ENCODE measurements at places on chromosomes 16 and 17.

- peak; percentile 67 for DNase-seq
These were observed 1.1 kb upstream of the ZNF263 start for GRCh38 chr16:3282103-3282729.

GRCh38 chr17:42233156-42233555 lies 38.9 kb upstream of the GHDC start:
- DNase-seq: no peak

GRCh38 chr17:78999947-79000395 lies 9.6 kb downstream of the CANT1 start:
- no peak for DNase-seq

- no peak for DNase-seq
These were observed 378.9 kb downstream of the PMP22 start for GRCh38 chr17:14886200-14886739.

DNA sequence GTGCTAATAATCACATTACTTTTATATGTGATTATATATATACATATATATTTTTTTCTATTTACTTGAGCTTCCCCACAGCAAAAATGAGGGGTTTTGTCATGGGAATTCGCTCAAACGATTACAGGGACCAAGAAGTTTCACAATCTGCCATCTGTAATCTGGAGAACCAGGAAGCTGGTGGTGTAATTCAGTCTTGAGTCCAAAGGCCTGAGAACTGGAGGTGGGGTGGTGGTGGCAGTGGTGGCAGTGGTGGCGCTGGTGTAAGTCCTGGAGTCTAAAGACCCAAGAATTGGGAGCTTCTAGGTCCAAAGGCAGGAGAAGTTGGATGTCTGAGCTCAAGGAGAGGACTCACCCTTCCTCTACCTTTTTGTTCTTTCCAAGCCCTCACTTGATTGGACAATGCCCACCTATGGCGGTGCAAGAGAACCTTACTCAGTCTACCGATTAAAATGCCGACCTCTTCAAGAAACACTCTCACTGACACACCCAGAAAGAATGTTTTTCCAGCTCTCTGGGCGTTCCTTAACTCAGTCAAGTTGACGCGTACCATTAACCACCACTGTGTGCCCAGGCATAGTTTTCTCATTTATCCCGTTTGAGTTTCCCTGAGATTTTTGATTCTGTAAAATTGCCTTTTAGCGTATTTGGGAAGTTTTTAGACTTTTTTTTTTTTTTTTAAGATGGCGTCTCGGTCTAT lies 31.9 kb downstream of the POLR2A start:
- no peak for DNase-seq

DNA sequence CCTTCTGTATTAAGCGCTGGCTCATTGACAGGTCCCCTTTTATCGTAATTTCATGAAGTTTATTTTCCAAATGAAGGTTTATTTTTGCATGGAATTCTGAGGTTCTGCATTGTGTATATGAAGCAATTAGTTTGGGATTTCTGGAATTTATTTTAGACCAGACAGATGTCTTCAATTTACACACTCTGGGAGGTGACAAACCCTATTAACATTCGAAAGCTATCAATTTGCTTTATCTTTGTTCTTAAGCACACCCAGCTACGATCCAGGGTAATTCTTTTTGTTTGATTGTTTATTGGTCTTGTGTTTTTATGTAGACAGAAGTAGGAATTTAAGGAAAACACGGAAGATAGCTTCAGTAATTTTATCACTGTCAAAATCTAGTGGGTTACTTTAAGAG lies 264.6 kb downstream of the HS3ST3A1 start:
- DNase-seq: no peak

- DNase-seq: no peak
These were observed 31.0 kb downstream of the HEATR3 start for GRCh38 chr16:50096791-50097190.

All from NCI-H526 treated with DMSO at 0.1 percent for 48 hours (cell line).